Activated CD4-positive, CD25-positive, alpha-beta regulatory T cell treated with anti-CD3 and anti-CD28 coated beads, Interleukin-2, amount 50 U/mL, for 16 hours (primary cell): ENCODE measurements at places on chromosomes 5 and 9.

GRCh38 chr5:67133217-67133616, 63.4 kb downstream of the CD180 start:
- no peak for DNase-seq

DNA sequence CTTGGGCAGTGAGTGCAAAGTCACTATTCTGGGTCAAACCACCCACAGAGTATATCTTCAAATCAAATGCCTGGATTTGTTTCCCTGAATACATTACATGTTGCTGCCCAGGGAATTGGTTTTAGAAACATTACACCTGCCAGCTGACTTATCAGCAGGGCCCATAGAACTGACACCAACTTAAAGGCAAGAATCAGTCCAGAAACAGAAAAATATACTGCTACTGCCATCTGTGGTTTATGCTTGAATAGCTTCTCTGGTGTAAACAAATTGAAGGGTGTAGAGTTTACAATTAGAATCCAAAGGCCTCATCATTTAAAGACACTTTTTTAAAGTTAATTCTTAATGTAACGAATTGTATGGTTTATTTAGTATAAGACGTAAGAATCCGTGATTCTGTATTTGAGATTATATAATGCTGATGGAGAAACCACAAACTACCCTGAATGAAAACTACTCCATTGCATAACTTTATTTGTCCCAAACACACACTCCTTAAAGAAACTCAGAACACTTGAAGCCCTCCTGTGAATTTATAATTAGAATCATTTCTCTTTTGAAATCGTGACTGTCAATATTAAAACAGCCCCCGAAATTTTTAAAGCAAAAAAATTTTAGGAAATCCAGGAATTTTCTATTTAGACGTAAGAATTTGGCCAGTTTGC, 6.2 kb downstream of the NR6A1 start:
- no peak for DNase-seq

GRCh38 chr9:80522465-80522864, 950.7 kb downstream of the TLE4 start:
- no peak for DNase-seq

- no peak for DNase-seq
Observed at GRCh38 chr9:115978091-115978490, 175.5 kb upstream of the PAPPA start.

DNA sequence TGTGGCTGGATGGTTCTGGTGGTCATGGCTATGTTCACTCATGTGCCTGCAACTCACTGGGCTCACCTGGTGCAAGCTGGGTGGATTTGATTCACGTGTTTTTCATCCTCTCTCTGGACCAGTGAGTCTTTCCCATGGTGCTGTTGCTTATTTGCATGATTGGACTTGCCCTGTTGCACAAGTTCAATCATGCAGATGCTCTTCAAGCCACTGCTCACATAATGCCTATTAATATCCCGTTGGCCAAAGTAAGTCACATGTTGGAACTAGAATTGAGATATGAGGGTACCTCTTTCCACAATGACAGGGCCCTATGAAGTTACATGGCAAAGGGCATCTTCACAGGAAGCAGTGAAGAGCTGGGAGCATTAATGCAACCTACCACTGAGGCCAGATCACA, 26.5 kb upstream of the MROH2B start:
- no peak for DNase-seq

DNA sequence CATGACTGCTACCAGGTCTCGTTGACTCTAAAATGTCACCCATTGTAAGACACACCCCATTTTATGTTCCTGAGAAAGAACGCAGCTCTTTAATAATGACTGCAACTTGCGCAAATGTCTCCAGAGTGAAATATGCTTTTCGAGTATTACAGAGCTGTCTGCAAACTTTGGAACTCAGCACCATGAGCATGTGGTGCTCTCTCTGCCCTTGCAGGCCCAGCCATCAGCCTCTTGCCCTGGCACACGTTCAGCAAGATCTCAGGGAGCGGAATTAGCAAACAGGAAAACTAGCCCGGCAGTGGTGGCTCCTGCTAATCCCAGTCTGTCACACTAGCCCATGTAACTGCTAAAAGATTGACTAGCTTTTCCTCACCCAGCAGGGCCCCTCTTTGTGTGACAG, 114.5 kb upstream of the SLC1A3 start:
- DNase-seq = no peak

- no peak for DNase-seq
Observed at GRCh38 chr9:136868644-136869043, 2.5 kb upstream of the EDF1 start.

- no peak for DNase-seq
Observed at GRCh38 chr5:143063175-143063970, 293.2 kb downstream of the ARHGAP26 start.

DNA sequence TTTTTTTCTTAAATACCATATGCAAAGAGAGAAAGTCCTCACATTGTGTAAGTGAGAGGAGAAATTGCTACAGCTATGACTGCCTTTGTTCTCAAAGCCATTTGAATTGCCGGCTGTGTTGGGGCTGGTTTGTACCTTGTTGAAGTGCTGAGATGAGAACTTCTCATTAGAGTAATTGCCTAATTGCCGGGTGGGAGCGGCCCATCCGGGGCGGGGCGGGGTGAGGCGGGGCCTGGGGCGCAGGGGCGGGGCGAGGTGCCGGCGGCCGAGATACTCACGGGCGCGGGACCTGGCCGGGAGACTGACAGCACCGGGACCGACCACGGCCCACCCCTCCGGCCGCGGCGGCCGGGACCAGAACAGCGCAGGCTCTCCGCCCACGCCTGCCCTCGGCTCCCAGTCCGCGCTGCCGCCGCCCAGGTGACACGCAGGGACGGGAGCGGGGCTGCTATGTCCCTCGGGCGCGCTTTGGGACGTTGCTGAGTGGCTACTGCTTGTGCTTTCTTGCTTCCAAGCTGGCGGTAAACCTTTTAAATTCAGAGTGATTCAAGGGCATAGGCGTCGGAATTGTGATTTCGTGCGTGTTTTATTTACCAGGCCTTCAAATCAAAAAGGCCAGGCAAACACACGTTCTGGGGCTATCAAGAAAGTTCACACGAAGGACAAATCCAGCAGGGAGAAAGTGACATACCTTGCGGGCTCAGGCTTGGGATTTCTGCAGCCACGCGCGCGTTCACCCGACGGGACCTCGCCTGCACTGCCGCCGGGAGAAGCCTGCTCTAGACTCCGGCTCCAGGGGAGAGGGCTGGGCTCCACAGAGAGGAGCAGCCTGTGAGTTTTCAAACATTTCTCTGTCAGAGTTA, 269.1 kb downstream of the FANCC start:
- peak; percentile 11 for DNase-seq

GRCh38 chr5:96203761-96204160, 229.3 kb downstream of the PCSK1 start:
- DNase-seq = no peak

DNA sequence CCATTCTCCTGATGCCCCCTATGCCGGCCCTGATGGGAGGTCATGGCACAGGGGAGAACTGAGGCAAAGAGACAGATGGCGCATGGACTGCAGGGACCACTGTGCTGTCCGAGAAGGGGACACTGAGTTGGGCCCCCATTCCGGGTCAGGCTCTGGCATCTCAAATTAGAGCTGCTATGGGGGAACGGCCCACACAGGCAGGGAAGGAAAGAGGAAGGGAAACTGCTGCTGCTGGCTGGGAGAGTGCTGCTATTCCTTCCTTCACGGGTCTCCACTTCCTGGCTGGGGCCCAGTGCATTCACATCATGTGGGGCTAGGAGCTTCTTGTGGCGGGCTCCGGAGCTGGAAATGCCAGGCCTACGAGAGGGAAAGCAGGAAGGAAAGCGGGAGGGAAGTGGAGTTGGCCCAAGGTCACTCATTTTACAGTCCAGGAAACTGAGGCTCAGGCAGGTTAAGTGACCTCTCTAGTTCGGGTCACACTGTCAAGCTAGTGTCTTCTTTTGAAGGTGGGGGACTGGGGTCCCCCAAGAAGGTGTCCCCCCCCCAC, 1.3 kb upstream of the CARD19 start:
- DNase-seq = no peak

DNA sequence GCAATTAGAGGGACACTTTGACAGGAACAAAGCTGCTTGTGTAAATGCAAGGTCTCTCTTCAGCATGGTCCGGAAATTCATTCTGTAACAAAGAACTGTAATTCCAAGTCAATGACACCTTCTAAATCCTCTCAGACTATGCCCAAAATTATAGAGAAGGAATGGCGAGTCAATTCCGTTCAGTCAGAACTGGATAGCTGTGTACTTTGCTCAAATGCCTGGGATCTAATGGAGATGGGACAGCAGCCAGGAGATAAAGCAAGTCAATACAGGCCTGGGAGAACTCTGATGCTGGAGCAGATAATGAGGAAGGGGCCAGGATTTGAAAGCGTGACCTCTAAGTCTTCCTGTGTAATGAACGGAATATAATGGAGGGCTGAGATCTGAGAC, 96.4 kb upstream of the SPRY4 start:
- DNase-seq = no peak

DNA sequence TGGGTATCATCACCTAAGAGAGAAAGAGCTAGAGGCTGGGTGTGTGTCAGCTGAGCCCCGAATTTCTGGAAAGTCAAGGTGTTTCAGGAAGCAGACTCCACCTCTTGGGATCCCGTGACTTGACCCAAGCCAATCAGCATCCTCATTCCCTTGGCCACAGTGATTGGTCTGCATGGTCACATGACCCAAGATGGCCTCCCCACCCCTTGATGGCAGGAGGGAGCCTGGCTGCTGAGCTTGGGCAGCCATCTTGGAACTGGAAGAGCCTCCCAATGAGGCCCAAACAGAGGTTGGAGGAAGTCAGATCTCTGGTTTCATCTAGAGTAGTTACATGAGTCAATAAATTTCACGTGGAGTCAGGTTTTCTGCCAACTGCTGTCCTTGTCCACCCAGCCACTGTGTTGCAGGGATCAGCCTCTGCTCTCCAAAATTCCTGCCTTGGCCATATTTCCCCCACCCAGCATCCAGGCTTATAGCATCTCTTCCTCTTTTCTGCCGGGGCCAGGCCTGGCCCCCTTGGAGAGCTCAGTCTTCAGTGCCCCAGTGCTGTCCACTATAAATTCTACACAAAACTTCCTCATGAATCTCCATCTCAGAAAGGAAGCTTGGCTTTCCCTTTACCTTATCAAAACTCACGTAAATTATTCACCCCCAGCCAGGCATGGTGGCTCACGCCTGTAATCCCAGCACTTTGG, 17.2 kb upstream of the SUSD3 start:
- no peak for DNase-seq

GRCh38 chr9:89662718-89663613, 58.2 kb downstream of the GADD45G start:
- DNase-seq = no peak

- DNase-seq = no peak
Observed at GRCh38 chr5:54175-54730, 37.7 kb upstream of the PLEKHG4B start.

- DNase-seq = no peak
Observed at GRCh38 chr5:164561933-164562872, 1056.8 kb downstream of the MAT2B start.

GRCh38 chr5:73902327-73903051, 276.5 kb downstream of the ARHGEF28 start:
- no peak for DNase-seq

- no peak for DNase-seq
Observed at GRCh38 chr9:109035684-109036423, 22.6 kb upstream of the CTNNAL1 start.

- no peak for DNase-seq
Observed at GRCh38 chr9:78294290-78295176, 2.4 kb upstream of the PSAT1 start.

DNA sequence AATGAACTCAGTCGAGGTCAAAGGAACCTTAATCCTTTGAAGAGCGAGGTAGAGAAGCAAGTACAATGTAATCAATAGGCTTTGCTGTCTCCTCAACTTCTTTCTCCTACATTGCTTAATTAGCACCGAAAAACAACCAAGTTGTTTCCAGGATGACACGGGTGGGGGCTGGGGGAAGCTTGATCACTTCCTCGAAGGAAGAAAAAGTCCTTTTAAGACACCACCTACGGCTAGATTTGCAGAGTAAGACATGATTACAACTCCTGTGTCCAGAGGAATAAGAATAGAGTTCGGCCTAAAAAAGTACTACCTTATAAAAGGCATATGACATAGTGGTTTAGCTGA, 811 bp upstream of the ARRDC3 start:
- no peak for DNase-seq

- no peak for DNase-seq
Observed at GRCh38 chr5:177605667-177606066, 5.7 kb downstream of the B4GALT7 start.

GRCh38 chr5:759781-760362, 24.7 kb downstream of the ZDHHC11B start:
- DNase-seq = no peak
